WTC11 (cell line): ENCODE measurements at places on chromosomes 7 and 10. TPM values are rescaled to one million over a fixed set of nuclear protein-coding genes. Genes with fewer than 3 reads are reported as not detected.

PAX4 gene
- total RNA-seq, result not detected in 3 replicates

PTPRZ1 gene
- 105 to 114 TPM (median 107 TPM) in 3 replicates for total RNA-seq

SLC26A3 gene
- 0.28 to 0.44 TPM (median 0.30 TPM) in 3 replicates for total RNA-seq

FFAR4 gene
- total RNA-seq, result 0.07 to 0.15 TPM in 2 of 3 replicates, not detected in the other

C7orf57 gene
- 0.39 to 0.90 TPM (median 0.60 TPM) in 3 replicates for total RNA-seq

ANXA8 gene
- total RNA-seq, result 0.18 to 0.20 TPM in 2 of 3 replicates, not detected in the other

GIMAP5 gene
- 0.24 to 0.46 TPM (median 0.39 TPM) in 3 replicates for total RNA-seq

UNCX gene
- not detected in 3 replicates for total RNA-seq
